Smooth muscle cell of the pulmonary artery (primary cell): ENCODE measurements at places on chromosomes 12 and 14. TPM values are rescaled to one million over a fixed set of nuclear protein-coding genes. Genes with fewer than 3 reads are reported as not detected.

Gene OR6C2
- total RNA-seq, result not detected in 2 replicates

Gene EML1
- 59.8 and 93.1 TPM in 2 replicates for total RNA-seq

Gene LIN7A
- total RNA-seq, result 4.1 and 26.8 TPM in 2 replicates

Gene KRT85
- not detected in 2 replicates for total RNA-seq

Gene TAS2R46
- 2.6 and 4.8 TPM in 2 replicates for total RNA-seq

Gene GDF3
- total RNA-seq, result not detected in 2 replicates

Gene CD163L1
- 0.43 and 2.6 TPM in 2 replicates for total RNA-seq

Gene GOLGA3
- 210 and 265 TPM in 2 replicates for total RNA-seq

Gene PLEK2
- 0.98 and 3.6 TPM in 2 replicates for total RNA-seq

Gene LMNTD1
- total RNA-seq, result 0.39 and 0.63 TPM in 2 replicates

Gene RPL10L
- not detected in 2 replicates for total RNA-seq

Gene SLC6A13
- total RNA-seq, result 0.30 TPM in 1 of 2 replicates, not detected in the other

Gene ARHGEF40
- 36.0 and 49.3 TPM in 2 replicates for total RNA-seq

Gene CIDEB
- 1.6 and 2.3 TPM in 2 replicates for total RNA-seq

Gene SYNE3
- 10.2 and 36.3 TPM in 2 replicates for total RNA-seq

Gene NRIP2
- 0.07 TPM in 1 of 2 replicates, not detected in the other for total RNA-seq

Gene C12orf56
- total RNA-seq, result 0.20 and 0.40 TPM in 2 replicates

Gene ZNF385A
- total RNA-seq, result 1.8 and 2.2 TPM in 2 replicates

Gene COX8C
- not detected in 2 replicates for total RNA-seq

Gene VEZT
- 62.9 and 64.8 TPM in 2 replicates for total RNA-seq

Gene ANKS1B
- total RNA-seq, result 1.9 and 6.1 TPM in 2 replicates

Gene PPP1R1A
- not detected in 2 replicates for total RNA-seq

Gene DRAM1
- 32.7 and 85.3 TPM in 2 replicates for total RNA-seq

Gene FIGNL2
- under 0.01 and 0.03 TPM in 2 replicates for total RNA-seq

Gene SLC22A17
- total RNA-seq, result 31.1 and 46.3 TPM in 2 replicates

Gene GPR137C
- total RNA-seq, result 0.33 and 0.39 TPM in 2 replicates
